ENCODE measurements at places on chromosomes 6 and 20.

- DNase-seq: no peak
Measured at GRCh38 chr6:15832841-15833240, 170.0 kb upstream of the DTNBP1 start.

- peak; percentile 69 for DNase-seq
Measured at GRCh38 chr20:50366270-50367103, 143.7 kb upstream of the PTPN1 start.

GRCh38 chr6:119461187-119461586 lies 111.6 kb upstream of the MAN1A1 start:
- DNase-seq: no peak

DNA sequence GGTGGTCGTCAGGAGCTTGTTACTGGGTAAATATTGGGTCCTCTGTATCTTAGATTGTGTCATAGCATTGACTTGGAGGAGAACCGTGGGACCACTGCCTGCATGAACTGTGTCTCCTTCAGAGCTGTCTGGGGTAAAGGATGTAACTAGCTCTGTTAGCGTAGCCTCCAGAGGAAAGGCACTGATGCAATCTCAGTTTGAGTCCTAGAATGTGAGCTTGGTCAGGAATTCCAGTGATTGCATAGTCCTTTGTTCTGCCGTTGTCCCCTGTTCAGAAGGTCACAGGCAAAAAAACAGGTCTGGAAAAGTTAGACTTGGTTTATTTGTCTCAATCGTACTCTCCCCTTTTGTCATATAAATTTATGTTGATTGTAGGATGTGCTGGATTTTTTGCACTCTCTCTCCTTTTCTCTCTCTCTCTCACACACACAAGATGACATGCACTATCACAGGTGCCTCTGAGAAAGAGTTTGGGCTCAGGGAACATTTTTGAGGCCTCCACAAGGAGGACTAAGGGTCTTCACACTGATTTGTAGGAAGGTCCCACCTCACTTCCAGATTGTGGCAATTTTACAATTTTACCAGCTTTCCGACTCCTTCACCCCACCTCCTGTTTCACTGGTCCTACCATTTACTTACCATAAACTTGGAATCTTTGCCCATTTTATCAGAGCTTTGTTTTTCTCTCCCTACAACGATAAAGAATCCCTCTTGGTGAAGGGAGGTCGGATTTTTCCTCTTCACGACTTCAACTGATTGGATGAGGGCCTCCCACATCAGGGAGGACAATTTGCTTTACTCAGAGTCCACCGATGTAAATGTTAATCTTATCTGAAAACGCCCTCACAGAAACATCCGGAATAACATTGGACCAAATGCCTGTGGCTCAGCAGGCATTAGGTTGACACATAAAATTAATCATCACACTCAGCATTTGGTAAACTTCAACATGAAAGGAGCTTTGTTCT lies 7.0 kb upstream of the DACT2 start:
- DNase-seq: no peak

- DNase-seq: no peak
Measured at GRCh38 chr6:33769248-33769821, 19.6 kb downstream of the LEMD2 start.

- DNase-seq: peak; percentile 16
Measured at GRCh38 chr6:113414511-113414910, 442.6 kb upstream of the MARCKS start.

DNA sequence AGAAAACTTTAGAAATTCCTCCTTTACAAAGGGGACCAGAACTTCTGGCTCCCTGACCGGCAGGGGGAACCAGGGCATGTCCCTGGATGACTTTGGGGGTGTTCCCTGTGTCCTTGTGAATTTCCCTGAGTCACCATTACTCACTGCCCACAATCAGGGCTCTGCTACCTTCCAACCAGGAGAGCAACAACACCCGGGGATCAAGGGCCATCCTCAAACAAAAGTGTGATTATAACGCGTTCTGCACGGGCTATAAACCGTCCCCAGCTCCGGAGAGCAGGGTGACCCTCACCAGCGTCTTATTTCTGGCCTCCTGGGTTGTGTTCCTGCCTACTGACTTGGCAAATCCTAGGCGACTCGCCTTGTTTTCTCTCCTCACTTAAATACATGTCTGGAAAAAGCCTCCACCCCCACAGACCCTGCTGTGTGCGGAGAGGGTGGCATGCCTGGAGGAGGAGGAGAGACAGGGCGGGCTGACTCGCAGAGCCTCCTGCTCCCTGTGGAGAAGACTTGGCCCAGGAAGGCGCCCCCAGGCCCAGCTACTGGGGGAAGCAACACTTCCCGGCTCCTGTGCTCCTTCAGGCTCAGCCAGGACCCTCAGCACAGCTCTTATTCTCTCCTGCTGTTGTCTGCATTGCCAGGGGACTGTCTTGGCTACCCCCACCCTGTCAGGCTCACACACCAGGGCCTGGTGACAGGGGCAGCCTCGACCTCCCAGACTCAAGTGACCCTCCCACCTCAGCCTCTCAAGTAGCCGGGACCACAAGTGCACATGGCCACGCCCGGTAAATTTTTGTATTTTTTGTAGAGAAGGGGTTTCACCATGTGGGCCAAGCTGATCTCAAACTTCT lies 54.1 kb downstream of the FGD2 start:
- peak; percentile 90 for DNase-seq

GRCh38 chr20:20413810-20414281 lies 45.9 kb downstream of the INSM1 start:
- DNase-seq: no peak

- DNase-seq: peak; percentile 48
Measured at GRCh38 chr6:43786664-43787329, 16.8 kb downstream of the VEGFA start.

All from erythroblast (primary cell).